Activated naive CD4-positive, alpha-beta T cell treated with anti-CD3 and anti-CD28 coated beads, Interleukin-2, amount 50 U/mL, for 72 hours (primary cell): ENCODE measurements at places on chromosomes 11 and 22. TPM values are rescaled to one million over a fixed set of nuclear protein-coding genes. Genes with fewer than 3 reads are reported as not detected.

The SLC16A8 gene
- total RNA-seq = 0.39 TPM

The NEAT1 gene
- total RNA-seq = 836 TPM

The SCT gene
- not detected for total RNA-seq

The ASRGL1 gene
- 5.5 TPM for total RNA-seq

The WBP2NL gene
- 0.39 TPM for total RNA-seq

The SLC39A13 gene
- total RNA-seq = 11.9 TPM

The NNMT gene
- total RNA-seq = not detected

The POTEH gene
- not detected for total RNA-seq

The C11orf42 gene
- total RNA-seq = not detected

The PIM3 gene
- total RNA-seq = 77.2 TPM

The INPP5J gene
- total RNA-seq = 0.32 TPM

The OR5A1 gene
- total RNA-seq = not detected

The PAMR1 gene
- not detected for total RNA-seq
